ENCODE measurements at places on chromosomes 4 and X.

GRCh38 chr4:159240687-159241086 lies 137.8 kb downstream of the RAPGEF2 start:
- no peak for DNase-seq

- no peak for DNase-seq
These were observed 163.9 kb upstream of the GEMIN8 start for GRCh38 chrX:14193547-14193946.

- no peak for DNase-seq
These were observed 49.2 kb downstream of the FBXW7 start for GRCh38 chr4:152486429-152487389.

GRCh38 chr4:25702848-25703247 lies 47.2 kb downstream of the SLC34A2 start:
- DNase-seq, result no peak

- peak; percentile 17 for DNase-seq
These were observed 78.7 kb upstream of the DCLK2 start for GRCh38 chr4:149999485-150000074.

DNA sequence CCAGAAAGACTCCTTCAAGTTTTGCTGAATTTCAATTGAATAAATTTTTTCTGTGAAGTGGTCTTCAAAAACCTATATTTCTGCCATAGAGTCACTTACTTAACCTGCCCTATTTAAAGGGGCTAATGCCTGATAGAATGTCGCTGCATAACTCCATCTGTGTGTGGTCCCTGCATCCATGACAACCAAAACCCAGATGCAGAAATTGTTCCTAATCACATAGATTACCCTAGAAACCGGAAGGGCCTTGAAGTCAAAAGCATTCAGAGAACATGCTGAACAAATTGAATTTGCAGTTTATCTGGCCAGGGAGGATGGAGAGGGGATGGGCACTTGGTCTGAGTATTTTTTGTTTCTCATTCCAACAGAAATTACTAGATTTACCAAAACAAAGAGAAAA lies 1.5 kb upstream of the PARM1 start:
- DNase-seq, result no peak

- no peak for DNase-seq
These were observed 14.4 kb downstream of the MCUB start for GRCh38 chr4:109574443-109574850.

All from D721Med (cell line).